ENCODE measurements at places on chromosomes 12 and 14.

DNA sequence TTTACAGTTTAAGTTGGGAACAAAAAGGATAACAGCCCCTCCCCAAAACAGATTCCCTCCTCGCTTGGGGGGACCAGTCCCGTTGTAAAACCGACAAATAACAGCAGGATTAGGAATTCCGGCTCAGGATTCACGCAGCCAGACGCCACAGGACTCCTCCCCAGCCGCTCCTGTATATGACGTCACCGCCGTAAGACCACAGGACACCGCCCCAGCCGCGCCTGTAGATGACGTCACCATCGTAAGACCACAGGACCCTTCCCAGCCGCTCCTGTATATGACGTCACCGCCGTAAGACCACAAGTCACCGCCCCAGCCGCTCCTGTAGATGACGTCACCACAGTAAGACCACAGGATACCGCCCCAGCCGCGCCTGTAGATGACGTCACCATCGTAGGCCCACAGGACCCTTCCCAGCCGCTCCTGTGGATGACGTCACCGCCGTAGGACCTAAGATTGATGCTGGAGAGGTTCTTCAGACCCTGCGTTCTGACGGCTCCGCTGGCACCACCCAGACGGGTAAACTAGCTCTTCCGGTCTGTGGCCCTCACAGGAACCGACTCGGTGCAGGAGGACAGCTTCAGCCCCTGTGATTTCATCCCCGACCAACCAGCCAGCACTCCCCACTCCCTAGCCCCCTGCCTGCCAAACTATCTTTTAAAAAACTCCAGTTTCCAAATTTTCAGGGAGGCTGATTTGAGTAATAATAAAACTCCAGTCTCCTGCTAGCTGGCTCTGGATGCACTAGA is 43.9 kb upstream of the FBRSL1 start:
- DNase-seq: peak; percentile 25

DNA sequence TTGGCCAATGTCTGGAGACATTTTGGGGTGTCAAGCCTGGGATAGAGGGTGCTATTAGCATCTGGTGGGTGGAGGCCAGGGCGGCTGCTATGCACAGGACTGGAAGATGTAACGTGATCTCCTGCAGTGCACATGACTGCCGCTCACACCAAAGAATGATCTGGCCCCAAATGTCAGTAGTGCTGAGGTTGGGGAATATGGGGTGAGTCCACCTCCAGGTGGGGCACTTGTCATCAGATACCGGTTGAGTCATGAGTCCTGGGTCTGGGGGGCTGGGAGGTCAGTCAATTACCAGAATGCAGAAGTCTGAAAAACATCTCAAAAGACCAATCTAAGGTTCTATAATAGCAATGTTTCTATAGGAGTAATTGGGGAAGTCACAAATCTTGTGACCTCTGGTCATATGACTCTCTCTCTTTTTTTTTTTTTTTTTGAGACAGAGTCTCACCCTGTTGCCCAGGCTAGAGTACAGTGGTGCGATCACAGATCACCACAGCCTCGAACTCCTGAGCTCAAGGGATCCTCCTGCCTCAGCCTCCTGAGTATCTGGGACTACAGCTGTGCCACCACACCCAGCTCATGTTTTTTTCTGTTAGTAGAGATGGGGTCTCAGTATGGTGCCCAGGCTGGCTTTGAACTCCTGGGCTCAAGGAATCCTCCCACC is 6.0 kb upstream of the SDSL start:
- no peak for DNase-seq

GRCh38 chr12:27332407-27332713 is 276 bp upstream of the BMAL2 start:
- no peak for DNase-seq

- no peak for DNase-seq
These were observed 15.7 kb upstream of the ANO2 start for GRCh38 chr12:5960783-5961182.

GRCh38 chr12:94725375-94726168 is 75.2 kb upstream of the TMCC3 start:
- no peak for DNase-seq

DNA sequence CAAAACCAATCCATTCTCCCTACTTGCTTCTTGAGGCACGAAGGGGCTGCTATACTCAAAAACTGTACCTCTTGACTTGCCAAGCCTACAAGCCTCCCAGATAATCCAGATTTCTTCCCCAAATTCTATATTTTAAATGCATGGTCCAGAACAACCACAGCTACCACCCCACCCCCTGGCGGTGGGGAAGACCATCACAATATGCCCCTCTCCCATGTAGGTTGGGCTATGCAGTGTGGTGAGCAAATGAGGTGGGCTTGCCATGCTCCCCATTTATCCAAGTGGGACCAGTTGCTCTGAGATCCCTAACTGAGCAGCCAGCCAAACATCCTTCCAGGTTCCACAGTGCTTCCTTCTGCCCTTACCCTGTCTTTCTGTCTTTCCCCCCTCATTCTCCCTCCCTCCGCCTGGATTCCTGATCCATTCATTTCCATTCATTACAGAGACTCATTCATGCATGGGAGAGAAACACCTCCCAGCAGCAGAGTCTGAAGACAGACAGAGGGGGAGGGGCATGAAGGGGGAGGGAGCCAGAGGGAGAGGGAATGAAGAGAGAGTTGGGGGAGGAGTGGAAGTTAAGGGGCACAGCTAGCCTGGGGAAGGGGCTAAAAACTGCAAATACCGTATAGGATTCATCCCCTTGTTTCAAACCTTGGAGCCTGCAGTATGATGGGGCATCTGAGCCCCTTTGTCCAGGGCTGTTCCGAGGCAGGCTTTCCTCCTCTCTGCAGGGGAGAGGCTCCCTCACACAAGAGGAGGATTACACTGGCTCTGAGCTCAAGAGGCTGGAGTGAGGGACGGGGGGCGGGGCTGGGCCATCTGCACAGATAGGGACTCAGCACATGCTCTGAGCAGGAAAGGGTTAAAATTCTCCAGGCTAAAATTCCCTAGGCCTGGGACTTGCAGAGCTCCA is 4.4 kb downstream of the ZNF219 start:
- no peak for DNase-seq

GRCh38 chr14:66596241-66596985 is 88.5 kb downstream of the GPHN start:
- no peak for DNase-seq

- no peak for DNase-seq
These were observed 20.1 kb downstream of the SLC6A13 start for GRCh38 chr12:242496-242895.

DNA sequence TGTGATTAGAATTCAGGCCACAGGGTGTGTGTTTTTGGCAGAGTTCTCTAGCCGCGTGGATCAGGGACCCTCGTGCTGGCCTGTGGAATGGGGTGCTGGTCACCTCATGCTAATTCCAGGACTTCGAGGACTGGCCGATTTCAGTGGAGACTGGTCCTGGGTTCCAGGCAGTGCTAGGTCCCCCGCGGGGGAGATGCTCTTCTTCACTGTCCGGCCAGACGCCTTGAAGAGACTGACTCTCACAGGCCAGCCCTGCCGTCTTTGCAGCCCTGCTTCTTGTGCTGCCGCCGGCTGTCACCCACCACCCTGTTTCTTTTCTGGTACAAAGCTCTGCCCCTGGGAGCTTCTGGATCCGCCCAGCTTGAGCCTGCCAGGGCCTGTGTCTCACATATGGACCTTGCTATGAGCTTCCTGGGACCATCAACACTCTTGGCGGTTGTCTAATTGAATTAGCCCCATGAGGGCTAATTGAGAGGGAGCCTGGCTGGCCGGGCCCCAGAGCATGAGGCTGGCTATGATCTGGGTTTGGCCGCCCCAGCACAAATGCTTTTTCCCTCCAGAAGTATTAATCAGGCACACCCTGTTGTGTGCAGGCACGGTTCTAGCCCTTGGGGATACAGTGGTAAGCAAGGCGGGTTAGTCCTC is 8.2 kb downstream of the MLXIP start:
- DNase-seq: no peak

GRCh38 chr14:102584871-102585869 is 7.3 kb upstream of the RCOR1 start:
- DNase-seq: no peak

- no peak for DNase-seq
These were observed 65.0 kb downstream of the FOXN4 start for GRCh38 chr12:109244073-109244472.

DNA sequence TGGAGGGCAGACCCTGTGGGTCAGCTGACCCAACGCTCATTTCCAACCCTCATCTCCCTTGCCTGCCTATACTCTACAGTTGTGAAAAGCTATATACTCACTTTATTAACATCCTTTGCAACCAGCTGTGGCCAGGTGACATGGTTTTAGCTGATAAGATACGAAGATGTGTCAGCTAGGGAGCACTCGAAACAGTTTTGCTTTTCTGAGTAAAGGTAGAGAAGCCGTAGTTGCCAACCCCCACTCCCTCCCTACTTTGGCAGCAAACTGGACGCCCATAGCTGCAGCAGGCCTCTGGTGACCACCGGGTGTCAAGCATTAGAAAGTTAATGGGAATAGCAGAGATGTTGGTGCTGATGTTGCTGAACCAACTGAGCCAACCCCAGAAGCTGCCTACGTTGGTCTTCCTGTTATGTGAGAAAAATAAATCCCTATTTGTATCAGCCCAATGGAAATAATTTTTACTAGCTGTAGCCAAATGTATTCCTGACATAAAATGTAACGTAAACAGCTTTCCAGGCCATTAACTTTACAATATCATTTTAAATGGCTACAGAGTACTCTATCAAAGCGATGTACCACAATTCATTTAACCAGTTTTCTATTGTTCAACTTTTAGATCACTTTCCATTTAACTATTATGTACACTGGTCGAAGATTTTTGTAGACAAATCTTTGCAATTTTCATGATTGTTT is 98.5 kb upstream of the TMCC3 start:
- DNase-seq: no peak

DNA sequence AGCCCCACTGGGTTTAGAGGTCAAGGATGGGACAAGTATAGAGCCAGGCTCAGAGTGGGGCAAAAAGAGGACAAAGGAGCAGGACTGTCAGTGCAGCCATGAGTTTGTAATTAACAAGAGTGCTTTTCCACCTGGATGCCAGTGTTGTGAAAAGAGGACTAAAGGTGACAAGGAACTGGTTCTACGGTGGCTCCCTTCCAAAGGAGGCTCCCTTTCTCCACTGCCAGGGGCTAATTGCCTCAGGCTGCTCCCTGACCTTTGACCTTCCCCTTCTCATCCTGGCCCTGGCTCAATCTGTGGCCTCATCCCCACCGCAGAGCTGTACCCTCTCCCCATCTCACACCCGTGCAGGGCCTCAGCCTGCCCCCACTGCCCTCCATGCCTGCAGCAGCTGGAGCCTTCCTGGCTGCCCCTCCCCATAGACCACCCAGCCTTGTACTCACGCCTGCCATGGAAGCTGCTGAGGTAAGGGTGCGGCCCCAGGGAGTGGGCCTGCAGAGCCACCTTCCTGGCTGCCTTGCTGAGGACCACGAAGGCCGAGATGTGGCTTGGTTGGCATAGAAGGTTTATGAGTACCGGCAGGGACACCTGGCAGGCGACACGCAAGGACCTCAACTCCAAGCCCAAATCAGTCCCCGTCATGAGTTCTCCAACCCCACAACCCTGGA is 24.8 kb upstream of the FKBP4 start:
- no peak for DNase-seq

DNA sequence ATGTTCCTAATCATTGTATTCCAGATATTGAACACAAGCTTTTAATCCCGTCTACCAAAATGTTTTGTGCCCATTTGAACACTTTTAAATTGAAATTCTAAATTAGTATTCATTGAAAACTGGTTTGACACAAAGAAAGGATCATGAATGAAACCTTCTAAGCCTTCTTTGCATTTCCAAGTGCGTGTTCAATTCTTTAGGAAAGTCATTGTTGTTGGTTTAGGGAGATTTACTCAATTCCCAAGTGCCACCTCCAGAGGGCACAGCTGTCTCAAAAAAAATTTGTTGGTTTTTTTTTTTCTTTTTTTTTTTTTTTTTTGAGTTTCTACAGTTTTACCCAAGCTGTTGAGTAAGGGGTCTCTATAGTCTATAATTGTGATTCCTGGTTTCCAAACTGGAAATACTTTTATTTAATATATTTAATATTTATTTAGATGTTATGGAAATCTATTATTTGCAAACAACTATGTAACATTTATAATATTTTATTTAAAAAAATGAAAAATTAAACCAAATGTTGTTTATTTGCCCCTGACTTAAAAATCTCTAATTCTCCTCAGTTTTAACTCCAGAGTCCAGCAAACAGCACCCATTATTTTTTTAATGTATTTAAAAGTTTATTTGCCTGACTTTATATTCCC is 79.9 kb downstream of the NEDD1 start:
- DNase-seq: no peak

DNA sequence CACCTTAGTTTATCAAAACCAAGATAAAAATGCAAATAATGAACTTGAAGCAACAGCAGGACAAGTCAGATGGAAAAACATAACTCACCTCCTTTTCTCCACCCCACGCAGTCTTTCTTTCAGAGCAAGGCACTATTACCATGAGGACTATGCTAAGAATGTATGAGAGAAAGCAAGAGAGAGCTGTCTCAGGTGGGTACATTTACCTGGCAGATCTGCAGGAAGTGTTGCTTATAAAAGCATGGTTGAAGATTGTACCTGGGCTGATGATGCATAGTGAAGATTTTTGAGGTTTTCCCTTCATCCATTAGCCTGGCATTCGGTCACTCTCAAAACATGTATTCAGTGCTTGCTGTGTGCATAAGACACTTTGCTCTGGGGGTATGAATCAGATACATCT is 68.8 kb upstream of the IFNG-AS1 start:
- DNase-seq: no peak

Measured in stimulated activated CD4-positive, alpha-beta T cell treated with anti-CD3 and anti-CD28 coated beads, Interleukin-15, amount 100 ng/mL, for 1 hour (primary cell).